Stimulated activated CD8-positive, alpha-beta memory T cell treated with anti-CD3 and anti-CD28 coated beads, Interleukin-15, amount 100 ng/mL, for 24 hours (primary cell): ENCODE measurements at places on chromosomes 2 and 18.

DNA sequence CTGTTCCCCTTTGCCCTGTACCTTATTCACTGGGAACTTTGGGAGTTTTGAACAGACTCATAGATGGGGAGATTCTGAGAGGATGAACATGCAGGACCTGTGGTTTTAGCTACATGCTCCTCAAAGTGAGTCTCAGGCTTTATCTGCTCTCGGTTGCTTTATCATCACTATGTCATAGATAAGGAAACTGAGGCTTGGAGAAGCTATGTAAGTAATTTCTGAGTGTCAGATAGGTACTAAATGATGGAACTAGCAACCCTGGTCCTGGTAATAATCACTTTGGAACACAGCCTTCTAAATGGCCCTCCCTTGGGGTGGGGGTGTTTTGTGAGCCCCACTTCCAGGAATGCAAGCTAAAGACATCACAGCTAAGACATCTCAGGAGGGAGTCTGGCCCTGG, 186.2 kb upstream of the MEX3C start:
- DNase-seq: no peak

GRCh38 chr2:241935774-241936173, 66.2 kb downstream of the RTP5 start:
- DNase-seq: no peak

DNA sequence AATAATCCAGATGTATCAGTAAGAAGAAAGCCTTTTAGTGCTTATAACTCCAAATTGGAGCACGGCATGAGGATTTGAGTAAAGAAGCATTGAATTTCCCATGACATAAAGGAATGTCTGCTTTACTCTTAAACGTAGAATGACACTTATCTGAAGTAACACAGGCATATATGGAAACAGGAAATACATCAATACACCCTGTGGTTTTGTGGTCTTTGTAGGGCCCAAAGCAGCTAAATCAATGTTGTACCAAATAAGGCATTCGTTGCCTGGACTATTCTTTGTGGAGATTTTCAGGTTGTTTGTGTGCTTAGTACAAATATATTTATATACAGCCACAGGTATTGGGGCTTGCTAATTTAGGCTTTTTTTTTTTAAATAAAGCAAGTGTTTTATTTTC, 660.5 kb downstream of the LRRTM4 start:
- DNase-seq: no peak

DNA sequence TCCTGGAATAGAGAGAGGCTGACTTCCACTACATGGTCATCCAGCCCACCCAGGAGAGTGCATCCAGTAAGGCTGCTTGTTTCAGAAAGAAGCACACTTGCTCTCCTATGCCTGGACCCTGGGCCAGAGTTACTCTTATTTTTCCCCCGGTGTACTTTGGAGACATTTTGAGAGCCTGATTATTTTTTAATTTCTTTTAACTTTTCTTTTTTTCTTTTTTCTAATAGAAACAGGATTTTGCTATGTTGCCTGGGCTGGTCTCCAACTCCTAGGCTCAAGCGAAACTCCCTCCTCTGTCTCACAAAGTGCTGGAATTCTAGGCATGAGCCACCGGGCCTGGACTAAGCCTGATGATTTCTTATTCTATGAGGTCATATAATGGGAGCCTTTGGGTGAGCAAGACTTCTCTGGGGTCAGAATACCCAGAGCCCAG, 62.2 kb downstream of the RPL37A start:
- no peak for DNase-seq

GRCh38 chr2:233838251-233838650, 16.1 kb downstream of the HJURP start:
- no peak for DNase-seq

GRCh38 chr2:223947711-223948205, 2.6 kb upstream of the WDFY1 start:
- DNase-seq: no peak

GRCh38 chr18:57921708-57922107, 118.6 kb upstream of the ATP8B1 start:
- no peak for DNase-seq

GRCh38 chr2:114040826-114041225, 150.9 kb downstream of the ACTR3 start:
- no peak for DNase-seq

- no peak for DNase-seq
Measured at GRCh38 chr2:71531522-71532047, 78.2 kb downstream of the DYSF start.

DNA sequence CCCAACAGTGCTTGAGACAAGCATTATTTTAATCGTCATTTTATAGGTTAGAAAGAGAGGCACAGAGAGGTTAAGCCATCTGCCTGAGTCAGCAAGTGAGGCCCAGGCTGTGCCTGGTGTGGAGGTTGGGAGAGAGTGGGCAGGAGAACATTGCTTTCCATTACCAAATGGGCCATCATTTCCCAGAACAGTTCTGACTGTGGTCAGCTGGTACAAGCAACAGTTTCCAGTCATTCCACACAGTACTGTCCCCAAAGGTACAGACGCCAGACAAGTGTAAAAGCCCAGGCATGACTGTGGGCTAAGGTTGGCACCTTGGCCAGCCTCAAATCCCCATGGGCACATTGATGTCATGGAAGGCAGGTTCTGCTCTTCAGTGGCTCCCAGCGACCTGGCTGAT, 98.2 kb upstream of the LCLAT1 start:
- no peak for DNase-seq

- no peak for DNase-seq
Measured at GRCh38 chr18:48408727-48409590, at the start of gene ZBTB7C. Gene ZBTB7C, minus strand, starts transcription at chr18:48409383.

DNA sequence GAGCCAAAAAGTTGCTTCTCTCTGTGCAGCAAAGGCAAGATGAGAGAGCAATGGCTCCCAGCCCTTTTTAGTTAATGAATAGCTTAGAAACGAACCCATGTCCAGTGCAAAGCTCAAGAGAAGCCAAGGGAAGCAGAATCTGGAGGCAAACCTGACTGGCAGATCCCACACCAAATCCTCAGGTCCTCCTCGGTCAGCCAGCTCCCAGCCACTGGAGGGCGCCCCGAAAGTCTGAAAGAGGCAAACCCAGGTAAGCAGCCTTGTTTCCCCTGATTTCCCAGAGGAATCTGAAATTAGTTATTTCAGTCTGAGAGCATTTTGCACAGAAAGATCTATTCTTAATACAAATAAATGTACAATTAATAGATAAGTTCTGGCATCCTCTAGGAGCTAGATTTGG, 71.3 kb upstream of the PID1 start:
- DNase-seq: no peak

DNA sequence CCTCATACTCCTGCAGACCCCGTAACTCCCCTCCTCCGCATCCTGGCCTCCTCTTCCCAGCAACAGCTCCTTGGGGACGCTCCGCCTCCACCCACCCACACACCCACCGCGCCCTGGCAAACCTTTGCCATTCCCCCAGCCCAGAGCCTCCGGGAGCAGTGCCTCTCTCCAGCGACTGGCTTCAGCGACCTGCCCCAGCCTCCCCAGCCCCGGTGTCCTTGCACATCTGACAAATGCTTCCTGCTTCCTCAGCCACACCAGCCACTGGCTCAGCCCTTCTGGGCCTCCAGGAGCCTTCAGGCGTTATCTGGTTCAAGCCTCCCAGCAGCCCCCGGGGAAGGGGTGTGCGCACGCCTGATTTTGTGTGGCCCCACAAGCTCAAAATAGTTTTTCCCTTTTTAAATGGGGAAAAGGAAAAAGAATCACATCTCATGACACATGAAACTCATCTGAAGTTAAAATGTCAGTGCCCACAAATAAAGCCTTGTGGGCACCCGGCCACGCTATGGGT, 14.2 kb downstream of the ESPNL start:
- DNase-seq: no peak
